Stimulated activated CD4-positive, alpha-beta T cell treated with anti-CD3 and anti-CD28 coated beads, Interleukin-4, amount 100 ng/mL, for 4 hours (primary cell): ENCODE measurements at places on chromosomes 6 and 20.

DNA sequence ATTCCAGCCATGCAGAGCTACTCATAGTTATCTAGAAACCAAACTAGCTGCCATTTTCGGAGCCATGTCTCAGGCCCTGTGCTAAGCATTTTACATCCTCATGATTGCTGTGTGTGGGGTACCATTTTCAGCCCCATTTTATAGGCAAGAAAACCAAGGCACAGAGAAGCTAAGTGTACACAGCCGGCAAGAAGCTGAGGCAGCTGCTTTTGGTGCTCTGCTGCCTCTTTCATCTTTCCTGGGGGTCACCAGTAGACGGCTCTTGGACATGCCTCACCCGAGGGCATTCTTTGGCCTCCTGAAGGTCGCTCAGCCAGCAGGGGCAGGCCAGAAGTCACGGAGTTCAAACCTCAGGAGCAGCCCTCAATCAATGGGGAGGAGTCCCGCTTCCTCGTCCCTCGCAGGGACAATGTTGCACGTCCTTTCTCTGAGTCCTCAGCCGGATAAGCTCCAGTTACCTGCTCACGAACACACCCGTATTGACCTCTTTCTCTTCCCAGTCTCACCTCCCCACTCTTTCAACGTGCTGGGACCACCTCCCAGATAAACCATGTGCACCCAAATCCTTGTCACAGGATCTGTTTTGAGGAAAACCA, 82.6 kb upstream of the BLCAP start:
- DNase-seq, result no peak

GRCh38 chr6:109013656-109014305, 80.9 kb downstream of the SESN1 start:
- DNase-seq, result no peak

DNA sequence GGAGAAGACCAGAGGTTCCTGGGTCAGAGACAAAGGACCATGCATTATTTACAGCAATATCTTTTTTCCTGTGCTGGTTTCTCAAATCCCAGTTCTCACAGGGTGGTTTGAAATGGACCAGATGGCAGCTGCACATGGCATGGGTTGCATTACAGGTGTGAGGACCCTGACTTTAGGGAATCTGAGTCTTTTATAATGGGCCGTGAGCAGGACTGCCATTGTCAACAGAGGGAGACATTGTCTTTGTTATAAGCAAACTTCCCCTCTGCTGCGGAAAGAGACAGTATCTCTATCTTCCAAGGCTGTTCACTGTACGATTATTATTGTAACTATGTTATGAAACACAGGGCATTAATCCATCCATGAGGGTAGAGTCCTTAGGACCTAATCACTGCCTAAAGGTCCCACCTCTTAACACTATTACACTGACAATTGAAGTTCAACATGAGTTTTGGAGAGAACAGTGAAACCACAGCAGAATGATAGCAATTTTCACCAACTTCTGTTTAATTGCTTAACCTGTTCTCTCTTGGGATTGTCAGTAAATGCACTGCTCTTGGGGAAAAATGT, 156.1 kb upstream of the AGPAT4 start:
- DNase-seq, result no peak

- DNase-seq, result no peak
Measured at GRCh38 chr6:11876934-11877433, 98.4 kb upstream of the ADTRP start.

DNA sequence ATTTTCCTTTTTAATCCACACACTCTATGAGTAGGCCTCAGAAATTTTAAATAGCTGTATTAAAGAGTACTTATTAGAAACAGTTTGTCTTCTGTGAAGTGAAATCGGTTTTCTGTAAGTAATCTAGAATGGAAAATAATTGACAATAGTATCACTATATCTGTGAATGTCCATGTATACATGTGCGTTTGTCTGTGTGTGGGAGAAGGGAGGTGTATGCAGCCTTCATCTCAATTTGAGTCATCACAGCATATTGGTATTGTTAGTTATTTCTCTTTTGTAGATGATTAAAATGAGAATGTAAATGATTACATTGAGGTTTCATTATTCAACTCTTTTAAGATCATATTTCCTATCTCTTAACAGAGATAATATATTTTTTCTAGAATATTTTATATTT, 206.0 kb downstream of the EYS start:
- no peak for DNase-seq

GRCh38 chr6:106715922-106716321, 86.5 kb downstream of the QRSL1 start:
- no peak for DNase-seq

GRCh38 chr6:129672881-129673631, 36.9 kb downstream of the ARHGAP18 start:
- peak; percentile 13 for DNase-seq

DNA sequence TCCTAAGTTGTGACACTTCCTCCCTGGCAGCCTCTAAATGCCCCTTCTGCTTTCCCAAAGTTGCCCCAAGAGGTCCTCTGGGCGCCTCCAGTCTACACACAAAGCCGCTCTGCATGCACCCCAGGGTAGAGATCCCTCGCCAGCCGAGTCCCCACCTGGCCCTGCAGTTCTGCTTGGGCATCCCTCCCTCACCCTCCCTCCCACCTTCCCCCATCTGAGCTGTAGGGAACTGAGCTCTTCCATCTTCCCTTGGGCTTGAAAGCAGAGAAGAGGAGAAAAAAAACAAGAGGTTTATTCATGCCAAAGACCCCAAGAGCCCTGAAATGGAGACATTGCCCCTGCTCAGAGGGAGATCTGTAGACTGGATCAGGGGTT, 5.7 kb upstream of the FGD2 start:
- no peak for DNase-seq

DNA sequence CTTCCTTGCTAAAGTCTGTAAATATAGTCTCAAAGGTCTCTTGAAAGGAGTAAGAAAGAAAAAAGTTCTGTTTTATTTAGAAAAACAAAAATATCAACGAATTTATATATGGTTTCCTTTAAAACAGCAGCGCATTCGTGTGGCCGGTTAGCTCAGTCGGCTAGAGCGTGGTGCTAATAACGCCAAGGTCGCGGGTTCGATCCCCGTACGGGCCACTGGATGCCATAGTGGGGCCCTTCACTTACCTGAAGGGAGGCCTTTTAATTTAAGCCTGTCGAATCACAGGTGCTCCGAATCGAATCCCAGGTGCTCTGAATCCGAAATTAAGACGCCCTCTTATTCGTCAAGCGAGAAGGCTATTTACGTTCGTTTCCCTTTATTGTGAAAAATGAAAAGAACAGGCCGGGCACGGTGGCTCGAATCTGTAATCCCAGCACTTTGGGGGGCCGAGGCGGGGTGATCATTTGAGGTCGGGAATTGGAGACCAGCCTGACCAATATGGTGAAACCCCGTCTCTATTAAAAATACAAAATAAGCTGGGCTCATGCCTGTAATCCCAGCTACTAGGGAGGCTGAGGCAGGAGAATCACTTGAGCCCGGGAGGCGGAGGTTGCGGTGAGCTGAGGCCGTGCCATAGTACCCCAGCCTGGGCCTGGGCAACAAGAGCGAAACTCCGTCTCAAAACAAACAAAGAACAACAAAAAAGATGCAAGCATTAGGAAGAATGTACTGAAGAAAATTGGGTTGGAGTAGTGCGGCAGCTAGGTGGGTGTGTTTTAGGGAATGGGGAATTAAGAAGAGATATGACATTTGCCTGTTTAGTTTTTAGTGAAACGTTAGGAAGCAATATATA, 195.8 kb upstream of the ZNF184 start:
- peak; percentile 61 for DNase-seq

- DNase-seq, result no peak
Measured at GRCh38 chr6:72424476-72424875, 197.4 kb upstream of the KCNQ5 start.

DNA sequence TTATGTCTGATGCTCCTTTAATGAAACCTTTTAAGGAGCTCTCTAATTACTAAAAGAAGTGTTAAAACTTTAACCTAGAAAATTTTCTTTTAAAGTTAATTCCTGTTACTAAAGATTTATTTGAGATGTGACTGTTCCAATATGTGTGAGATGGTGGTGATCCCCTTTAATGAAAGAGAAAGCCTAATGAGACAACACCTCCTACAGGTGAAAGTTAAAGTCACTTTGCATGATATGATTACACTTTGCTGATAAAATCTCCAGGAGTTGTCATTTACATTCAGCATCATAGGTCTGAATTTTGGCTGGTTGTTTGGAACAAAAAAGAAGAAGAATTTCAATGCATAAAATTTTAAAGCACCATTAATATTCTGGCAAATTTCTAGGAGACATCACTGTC, 307.4 kb downstream of the TRDN start:
- DNase-seq, result no peak

- DNase-seq, result no peak
Measured at GRCh38 chr20:9367328-9367727, 147.1 kb upstream of the LAMP5 start.

- no peak for DNase-seq
Measured at GRCh38 chr6:10478187-10479040, 42.7 kb upstream of the GCNT2 start.

GRCh38 chr20:57397693-57398108, 6.5 kb downstream of the RBM38 start:
- DNase-seq, result peak; percentile 68

- DNase-seq, result peak; percentile 92
Measured at GRCh38 chr6:35468181-35468979, at the start of gene RPL10A. RPL10A (plus strand) TSS chr6:35468401; CDS start chr6:35468435, 34 bp downstream.

- DNase-seq, result no peak
Measured at GRCh38 chr20:61057443-61058121, 194.5 kb upstream of the CDH4 start.

DNA sequence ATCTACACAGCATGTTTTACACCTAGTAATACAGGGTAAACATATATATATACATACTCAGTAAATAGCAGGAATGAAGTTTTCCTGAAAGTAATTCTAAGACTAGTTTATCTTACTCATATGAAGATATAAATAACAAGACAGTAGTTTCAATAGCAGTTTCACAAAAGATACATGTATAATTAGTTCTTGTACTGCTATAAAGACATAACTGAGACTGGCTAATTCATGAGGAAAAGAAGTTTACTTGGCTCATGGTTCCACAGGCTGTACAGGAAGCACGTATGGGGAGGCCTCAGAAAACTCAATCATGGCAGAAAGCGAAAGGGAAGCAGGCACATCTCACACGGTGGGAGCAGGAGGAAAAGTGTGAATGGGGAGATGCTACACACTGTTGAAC, 16.9 kb downstream of the RARS2 start:
- DNase-seq, result no peak

- DNase-seq, result no peak
Measured at GRCh38 chr20:59813948-59814839, 119.2 kb downstream of the SYCP2 start.

DNA sequence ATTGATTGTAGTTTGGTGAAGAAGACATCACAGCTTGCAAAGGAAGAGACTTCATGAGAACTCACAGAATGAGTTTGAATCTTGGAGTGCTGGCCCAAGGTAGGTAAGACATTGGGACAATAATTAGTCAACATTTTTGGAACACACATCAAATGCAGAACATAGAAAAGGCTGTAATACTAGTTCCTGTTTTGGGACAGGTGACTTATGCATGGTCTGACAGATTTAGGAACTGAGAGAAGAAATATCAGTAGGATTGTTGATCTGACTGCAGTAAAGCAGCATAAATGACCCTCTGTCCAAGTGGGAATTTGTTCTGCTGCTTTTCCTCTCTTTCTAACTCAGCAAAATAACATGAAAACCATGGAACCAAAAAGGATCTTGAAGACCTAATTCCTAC, 102.3 kb upstream of the MAP3K7 start:
- no peak for DNase-seq

DNA sequence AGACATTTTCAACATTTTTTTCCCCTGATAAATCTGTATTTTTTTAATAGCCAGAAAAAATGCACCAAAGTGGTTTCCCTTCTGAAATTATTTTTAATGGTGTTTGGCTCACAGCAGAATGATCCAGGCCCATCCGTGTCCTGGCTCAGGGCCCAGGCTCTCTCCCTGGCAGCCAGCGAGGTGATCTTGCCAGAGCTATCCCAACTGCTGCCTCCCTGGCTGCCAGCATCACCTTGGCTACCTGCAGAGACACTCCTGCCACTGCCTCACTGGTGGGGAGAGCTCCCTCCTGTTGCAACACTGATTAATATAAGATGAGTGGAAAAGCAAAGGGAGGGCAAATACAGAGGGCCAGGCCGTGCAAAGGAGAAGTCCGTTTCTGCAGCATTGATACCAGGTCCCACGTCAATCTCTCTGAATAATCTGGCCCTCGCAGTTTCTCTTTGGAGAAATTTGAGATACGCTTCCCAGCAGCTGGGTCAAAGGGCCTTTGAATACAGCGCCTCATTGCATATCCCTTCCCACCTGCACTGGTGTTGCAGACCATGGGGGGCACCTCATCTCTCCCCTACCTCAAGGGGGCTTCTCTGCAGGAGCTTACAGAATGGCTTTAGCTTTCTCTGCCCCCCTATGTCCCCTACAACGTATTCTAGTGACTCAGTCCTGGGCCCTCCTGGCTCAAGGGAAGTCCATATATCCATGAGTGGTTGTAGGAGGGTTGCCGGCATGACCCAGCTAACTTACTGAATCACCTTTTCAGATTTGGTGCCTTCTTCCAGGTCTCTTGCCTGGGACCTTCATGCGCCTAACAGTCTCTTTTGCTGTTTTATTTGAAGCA, 12.8 kb upstream of the DSTN start:
- DNase-seq, result no peak

- DNase-seq, result no peak
Measured at GRCh38 chr6:32460528-32460927, 20.8 kb downstream of the HLA-DRA start.

DNA sequence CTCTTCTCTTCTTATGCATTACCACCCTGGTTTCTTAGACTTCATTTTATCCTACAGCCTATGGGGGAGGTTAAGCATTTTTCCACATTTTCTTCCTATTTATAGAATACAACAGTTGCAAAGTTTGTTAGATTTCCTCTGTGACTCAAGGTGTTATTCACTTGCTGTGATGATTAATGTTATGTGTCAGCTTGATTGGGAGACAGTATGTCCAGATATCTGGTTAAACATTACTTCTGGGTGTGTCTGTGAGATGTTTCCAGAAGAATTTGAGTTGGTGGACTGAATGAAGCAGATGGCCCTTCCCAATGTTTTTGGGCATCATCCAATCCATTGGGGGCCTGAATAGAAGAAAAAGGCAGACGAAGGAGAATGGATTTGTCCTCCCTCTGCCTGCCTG, 131.3 kb downstream of the C6orf118 start:
- no peak for DNase-seq

GRCh38 chr6:169510871-169511270, 191.0 kb downstream of the WDR27 start:
- DNase-seq, result no peak

DNA sequence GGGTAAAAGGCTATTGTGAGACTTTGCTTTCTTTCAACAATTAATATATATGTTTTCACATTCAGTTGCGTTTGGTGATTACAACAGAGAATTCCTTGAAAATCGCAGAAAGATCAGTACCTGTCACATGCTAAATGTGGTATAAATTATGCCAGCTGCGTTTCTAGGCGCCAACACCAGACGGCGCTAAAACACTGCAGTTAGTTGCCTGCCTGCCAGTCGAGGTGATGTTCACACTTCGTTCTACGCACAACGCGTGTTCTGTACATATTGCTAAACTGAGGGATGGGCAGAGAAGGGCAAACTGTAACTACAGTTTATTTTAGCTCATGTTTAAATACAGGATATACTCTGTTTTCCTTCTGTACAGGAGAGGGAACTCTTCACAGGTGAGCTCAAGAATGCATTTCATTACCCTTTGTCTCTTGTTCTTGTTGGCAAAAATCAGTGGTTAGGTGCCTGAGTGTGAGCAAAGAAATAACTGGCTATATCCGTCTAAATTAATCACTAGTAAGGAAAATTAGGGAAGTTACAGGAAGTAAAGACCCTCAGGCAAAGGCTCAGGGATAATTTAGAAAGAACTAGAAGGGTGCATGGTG, 100.1 kb upstream of the RGS17 start:
- DNase-seq, result peak; percentile 8

- no peak for DNase-seq
Measured at GRCh38 chr6:168950858-168951214, 302.8 kb downstream of the THBS2 start.
